Ovary (tissue), 10 donors: ENCODE measurements at places on chromosomes 2 and 18. TPM values are rescaled to one million over a fixed set of nuclear protein-coding genes. Genes with fewer than 3 reads are reported as not detected.

DNA sequence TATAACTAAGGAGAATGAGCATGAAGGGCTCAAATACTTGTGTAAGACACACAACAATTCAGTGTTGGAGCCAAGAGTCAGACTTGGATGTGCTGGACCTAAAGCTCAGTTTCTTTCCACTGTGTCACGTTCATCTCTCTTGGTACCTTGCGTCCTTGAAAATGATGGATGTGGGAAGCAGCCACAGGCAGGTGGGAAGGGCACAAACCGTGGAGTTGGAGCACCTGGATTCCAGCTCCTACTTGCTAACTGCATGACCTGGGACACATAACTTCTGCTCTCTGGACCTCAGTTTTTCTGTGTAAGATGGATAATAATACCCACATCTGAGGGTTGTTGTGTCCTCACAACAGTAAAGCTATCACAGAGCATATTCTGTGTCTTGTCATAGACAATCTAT is 53.1 kb upstream of the PPP1CB start:
- no peak for DNase-seq

GRCh38 chr2:120767486-120768005 is 31.9 kb downstream of the GLI2 start:
- no peak for DNase-seq

DNA sequence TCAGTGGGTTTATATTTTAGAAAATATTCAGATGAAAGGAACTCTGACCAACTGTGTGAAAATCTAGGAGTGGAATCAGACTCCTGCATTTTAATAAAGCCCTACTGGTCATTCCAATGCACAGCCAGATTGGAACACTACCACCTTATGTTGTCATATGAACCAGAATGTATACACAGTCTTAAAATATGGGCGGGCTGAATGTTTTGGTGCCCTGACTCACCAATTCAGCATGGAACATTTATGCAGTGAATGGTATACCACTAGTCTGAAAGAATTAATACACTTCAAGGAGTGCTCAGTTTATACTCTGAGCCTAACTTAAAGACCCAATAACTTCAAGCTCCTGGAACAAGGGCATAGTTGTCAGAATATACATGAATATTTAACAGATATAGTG is 280.9 kb upstream of the TCF4 start:
- DNase-seq = no peak

DNA sequence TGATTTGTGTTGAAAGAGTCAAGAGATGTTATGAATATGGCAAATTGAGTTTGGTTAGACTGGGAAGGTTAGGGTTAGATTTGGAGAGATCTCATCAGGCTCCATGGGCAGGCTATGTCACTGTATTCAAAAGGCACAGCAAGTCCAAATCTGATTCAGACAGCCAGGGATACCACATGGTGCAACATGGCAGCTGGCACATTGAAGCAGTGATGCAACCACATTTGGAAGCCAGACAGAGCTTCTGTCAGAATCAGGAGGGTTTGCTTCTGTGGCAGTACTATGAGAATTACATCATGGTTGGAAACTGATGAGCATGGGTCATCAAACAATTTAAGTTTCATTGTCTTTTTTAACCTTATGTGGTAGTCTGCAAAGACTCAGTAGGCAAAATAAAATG is 772.2 kb downstream of the SUCLG1 start:
- no peak for DNase-seq

- DNase-seq = no peak
Measured at GRCh38 chr18:22700920-22701319, 232.2 kb upstream of the RBBP8 start.

GRCh38 chr2:19844750-19845149 is 57.0 kb downstream of the TTC32 start:
- no peak for DNase-seq

DNA sequence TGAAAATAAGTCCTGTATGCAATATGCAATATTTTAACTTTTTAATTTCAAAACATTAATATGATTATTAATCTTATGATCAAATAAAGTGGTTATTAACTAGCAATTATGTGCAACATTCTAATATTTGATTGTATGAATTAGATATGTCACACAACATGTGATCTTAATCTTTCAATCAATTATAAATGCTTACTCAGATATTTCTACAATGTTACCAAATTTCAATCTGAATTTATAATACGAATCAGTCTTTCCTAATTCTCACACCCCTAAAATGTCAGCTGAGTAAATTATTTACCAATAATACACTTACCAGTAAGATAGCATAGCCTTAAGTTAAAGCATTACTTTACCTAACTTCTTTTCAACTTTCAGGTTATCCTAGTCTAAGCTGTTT is 186.3 kb downstream of the CALCRL start:
- DNase-seq = no peak

DNA sequence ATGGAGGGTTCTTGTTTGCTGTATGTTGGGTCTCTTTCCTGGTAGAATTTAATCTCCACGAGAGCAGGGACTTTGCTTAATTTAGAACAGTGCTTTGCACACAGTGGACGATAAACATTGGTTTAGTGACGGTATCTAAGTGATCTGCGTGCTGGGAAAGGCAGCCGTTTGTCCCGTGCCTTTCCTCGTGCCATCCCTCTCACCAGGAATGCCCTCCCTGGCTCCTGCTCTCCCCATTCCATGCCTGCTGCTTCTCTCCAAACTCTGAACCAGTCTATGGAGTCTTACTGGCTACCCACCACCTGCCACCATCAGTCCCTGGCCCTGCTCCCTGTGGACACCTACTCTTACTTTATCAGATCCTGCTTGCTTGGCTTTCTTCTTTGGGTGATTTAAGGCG is 27.3 kb upstream of the TNP1 start:
- DNase-seq = no peak

GRCh38 chr18:33495278-33495677 is 54.8 kb upstream of the CCDC178 start:
- DNase-seq = no peak

- DNase-seq = no peak
Measured at GRCh38 chr2:205712508-205712907, 30.2 kb downstream of the NRP2 start.

GRCh38 chr2:53631313-53632125 is 136.1 kb upstream of the CHAC2 start:
- no peak for DNase-seq

DNA sequence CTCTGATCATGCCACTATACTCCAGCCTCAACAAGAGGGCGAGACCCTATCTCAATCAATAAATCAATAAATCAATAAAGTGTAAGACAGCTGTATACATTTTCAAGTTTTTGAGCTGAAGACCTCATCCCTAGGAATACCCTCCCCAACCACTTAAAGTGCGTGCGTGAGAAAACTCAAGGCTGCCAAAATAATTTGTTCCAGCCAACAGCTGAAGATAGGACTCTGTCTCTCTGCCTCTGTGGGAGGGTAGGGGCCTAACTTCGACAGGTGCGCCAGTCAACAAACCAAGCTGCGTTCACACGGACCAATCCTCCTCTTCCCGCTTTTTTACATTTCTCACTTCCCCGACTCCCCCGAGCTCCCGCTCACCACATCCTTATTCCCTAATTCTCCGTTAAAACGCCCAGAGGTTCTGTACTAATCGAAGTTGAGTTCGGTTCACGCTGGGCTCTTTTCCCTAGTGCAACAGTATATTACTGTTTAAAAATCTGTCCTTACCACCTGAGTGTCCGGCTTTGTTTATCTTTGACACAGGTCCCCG is 618 bp downstream of the POLR2D start:
- DNase-seq = no peak

GRCh38 chr18:44759925-44760342 is 79.2 kb downstream of the SETBP1 start:
- no peak for DNase-seq

Gene CRYGD
- total RNA-seq = 1.5 TPM

Gene SERPINB13
- total RNA-seq = not detected

Gene ST8SIA3
- not detected for total RNA-seq

Gene ST6GAL2
- 0.95 TPM for total RNA-seq

Gene ERBB4
- total RNA-seq = 0.60 TPM

Gene CXCR2
- total RNA-seq = not detected

Gene PSD4
- total RNA-seq = 14.1 TPM
